Stimulated activated CD8-positive, alpha-beta memory T cell treated with anti-CD3 and anti-CD28 coated beads, Interleukin-4, amount 100 ng/mL, for 48 hours (primary cell): ENCODE measurements at places on chromosomes 1 and 21.

- peak; percentile 47 for DNase-seq
These were observed 137.2 kb downstream of the DHRS3 start for GRCh38 chr1:12480748-12481362.

- no peak for DNase-seq
These were observed 246.1 kb downstream of the FMN2 start for GRCh38 chr1:240337781-240338180.

- DNase-seq = no peak
These were observed 167.7 kb downstream of the SIPA1L2 start for GRCh38 chr1:232462213-232462612.

GRCh38 chr1:200029822-200030152 lies 2.3 kb downstream of the NR5A2 start:
- DNase-seq = no peak

GRCh38 chr1:163305441-163305840 lies 16.3 kb upstream of the NUF2 start:
- DNase-seq = no peak

GRCh38 chr1:217135569-217135915 lies 412.3 kb upstream of the ESRRG start:
- no peak for DNase-seq

DNA sequence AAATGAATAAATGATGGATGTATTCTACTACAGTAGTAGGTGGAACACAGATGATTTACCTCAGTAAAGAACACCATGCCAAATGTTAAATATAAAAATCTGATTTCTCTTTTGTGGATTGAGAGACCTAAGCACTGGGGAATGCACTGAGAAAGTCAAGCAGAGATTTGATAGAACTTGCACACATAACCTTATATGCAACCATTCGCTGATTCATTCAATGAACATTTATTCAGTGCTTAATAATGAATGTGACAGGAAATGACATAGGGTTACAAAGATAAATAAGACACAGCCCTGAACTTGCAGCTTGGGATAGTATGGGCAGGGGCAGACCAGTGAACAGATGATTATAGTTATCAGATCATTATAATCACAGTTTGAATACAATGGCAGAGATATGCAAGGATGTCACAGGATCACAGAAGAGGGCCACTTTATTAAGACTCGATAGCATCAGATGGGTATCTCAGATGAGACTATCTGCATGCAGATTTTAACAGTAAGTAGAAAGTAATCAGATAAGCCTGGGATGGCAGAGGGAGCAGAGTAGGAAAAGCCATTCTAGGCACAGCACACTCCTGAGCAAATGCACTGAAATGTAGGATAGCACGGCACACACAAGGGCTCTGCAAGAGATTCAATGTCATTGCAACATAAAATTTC lies 169.4 kb downstream of the ASTN1 start:
- DNase-seq = no peak

- no peak for DNase-seq
These were observed 21.3 kb upstream of the MNDA start for GRCh38 chr1:158809862-158810261.

- DNase-seq = no peak
These were observed 19.6 kb downstream of the SPSB1 start for GRCh38 chr1:9312168-9312720.

- no peak for DNase-seq
These were observed 870.7 kb downstream of the LRRIQ3 start for GRCh38 chr1:73327180-73327793.

GRCh38 chr1:167579986-167580385 lies 26.4 kb upstream of the CREG1 start:
- no peak for DNase-seq

- DNase-seq = no peak
These were observed 42.1 kb upstream of the LEPR start for GRCh38 chr1:65378247-65378946.

DNA sequence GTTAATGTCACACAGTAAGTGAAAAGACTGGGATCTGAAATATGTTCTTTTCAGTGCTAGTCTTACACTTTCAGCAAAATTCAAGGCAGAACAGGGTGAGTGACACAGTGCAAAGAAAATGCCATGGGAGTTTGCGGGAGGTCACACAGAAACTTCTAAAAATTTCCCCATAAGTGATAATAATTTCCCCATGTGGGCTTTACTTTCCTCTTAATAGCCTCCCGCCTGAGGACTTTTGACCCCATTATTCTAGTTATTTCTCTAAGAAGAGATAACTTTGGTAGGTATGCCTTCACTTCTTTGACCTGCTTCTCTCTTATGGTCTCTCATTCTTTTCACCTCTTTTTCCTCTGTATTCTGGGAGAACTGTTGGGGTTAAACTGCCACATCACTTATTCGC lies 8.1 kb upstream of the DNAH14 start:
- DNase-seq = no peak

- no peak for DNase-seq
These were observed 208.7 kb downstream of the SIPA1L2 start for GRCh38 chr1:232421143-232421796.

DNA sequence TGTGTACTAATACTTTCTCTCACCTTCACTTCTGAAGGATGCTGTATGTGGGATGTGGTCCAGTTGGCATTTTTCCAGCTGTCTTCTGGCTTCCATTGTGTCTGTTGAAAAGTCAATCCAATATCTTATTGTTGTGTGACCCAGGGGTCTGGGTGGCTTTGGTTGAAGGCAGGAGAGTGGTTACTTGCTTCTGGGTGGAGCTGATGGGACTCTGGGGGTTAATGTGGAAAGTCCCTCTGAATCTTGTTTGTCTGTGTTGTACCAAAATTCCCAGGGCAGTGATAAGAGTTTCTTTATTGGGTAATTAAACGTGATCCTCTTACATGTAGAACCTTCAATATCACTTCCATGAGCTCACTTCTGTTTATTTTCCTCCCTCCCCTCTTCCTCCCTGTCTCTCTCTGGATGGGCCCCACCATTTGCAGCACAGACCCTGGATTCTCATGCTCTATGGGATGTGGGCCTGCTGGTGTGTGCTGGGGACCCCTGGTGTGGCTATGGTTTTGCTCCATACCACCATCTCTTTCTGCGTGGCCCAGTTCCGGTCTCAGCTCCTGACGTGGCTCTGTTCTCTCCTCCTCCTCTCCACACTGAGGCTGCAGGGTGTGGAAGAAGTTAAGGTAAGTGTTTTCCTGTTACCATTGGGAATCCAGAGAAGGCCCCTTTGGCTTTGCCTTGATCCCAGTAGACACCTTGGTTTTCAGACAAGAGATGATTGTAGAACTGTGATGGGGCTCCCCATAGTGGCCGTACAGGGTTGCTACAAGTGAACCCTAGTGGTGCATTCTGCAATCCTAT lies 71.5 kb downstream of the HHAT start:
- DNase-seq = peak; percentile 65

DNA sequence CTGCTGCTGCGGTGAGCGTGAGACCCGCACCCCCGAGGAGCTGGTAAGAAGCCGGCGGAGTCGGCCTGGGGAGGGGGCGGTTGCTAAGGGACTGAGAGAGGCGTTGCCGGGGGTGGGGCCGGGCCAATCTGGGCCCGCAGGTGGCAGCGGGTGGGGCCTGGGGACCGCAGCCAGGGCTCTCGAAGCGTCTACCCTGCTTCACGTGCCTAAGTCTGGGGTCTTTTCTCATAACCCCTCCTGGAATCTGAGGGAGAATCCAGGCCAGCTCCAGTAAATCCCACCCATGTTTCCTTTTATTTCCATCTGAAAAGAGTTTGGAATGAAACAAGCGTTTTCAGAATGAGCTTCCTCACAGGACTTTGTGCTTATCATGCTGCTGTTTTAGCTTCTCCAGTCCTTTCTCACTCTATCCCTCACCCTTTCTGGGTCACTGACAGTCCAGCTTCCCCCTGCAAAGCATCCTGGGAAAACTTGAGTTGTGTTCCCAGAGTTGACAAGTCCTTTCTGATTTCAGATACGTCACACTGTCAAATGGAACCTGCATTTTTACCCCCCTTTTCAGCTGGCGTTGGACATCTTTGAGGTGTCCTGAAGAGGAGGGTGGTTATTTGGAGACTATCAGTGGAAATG lies 431 bp downstream of the CLCN6 start:
- DNase-seq = no peak

DNA sequence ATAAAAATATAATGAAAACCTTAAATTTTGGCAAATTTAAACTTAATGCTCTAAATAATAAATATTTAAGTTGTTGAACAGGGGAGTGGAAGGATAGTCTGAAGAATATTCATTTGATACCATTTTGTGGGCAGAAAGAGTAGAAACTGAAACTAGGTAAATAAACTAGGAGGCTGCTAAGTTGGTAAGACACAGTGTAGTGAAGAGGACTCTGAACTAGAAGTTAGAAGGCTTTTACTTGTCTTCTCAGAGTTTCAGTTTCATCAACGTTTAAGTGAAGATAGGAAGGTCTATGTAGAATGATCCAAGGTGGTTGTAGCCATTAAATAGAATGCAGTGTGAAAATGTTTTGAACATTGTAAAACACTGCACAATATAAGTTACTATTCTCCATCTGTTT lies 516.9 kb downstream of the AMY1C start:
- DNase-seq = no peak

DNA sequence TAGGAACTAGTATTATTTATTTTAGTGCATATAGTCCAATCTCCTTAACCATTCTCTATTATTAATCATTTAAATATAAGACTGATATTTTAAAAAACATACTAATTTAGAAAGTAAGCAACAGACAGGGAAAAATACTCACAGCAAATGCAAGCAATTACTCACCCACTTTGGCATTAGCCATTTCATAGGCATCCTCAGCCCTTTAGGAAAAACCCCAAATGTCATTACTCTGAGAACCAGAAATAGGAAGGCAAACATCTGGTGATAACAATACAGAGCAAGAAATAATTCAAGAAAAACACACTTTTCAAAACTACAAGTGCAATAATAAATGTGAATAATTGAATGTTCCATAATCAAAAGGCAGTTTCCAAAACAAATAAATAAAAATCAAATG lies 545.1 kb downstream of the PLPP3 start:
- no peak for DNase-seq

GRCh38 chr1:87968197-87968955 lies 639.7 kb downstream of the LMO4 start:
- DNase-seq = no peak

- DNase-seq = no peak
These were observed 165.2 kb upstream of the SAMSN1 start for GRCh38 chr21:14711287-14711686.

- DNase-seq = no peak
These were observed 55.9 kb upstream of the TSPAN2 start for GRCh38 chr1:115145226-115145625.

DNA sequence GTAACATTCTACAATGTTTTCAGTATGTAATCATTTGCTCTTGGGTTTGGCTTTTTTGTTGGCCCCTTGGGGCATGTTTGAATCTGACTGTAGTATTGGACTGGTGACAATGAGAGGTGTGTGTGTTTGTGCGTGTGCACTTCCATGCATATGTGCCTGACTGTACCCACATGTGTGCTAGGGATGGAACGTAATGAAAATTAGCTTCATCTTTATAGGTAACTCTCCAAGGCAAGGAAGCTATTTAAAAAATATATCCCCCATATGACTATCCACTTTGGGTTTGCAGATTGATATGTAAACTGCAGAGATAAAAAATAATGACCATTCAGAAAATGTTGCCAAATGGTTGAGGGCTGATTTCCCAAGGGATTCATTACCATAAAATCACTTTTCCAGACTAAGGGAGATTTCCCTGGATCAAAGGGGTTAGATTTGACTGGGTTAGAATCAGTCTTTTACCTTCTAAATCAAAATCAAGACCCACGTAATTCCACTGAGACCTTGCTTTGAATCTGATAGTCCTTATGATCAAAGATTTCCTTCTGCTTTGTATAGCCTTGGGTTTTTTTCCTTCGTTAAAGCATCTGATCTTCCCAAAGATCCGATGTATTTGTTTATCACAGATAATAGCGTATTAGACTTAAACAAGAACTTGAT lies 189.7 kb downstream of the CENPF start:
- DNase-seq = no peak

GRCh38 chr1:206890125-206891060 lies 6.8 kb upstream of the IL24 start:
- no peak for DNase-seq

DNA sequence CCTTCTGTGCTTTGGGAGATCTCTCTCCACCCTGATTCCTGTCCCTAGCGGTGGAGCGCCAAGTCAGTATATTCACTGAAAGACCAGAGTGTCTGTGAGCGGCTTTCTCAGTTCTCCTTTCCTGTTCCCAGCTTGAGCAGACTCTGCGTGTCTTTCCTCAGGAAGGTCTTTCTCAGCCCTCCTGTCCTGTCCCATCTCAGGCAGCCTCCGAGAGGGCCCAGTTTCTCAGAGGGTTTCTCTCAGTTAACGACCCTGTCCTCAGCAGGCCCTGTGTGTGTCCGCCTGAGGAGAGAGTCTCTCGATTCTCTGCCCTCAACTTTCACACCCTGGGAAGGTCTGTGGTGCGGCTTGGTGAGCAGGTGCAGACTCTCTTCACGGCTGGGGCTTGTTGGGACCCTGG lies 34.0 kb upstream of the CHIT1 start:
- DNase-seq = no peak

GRCh38 chr1:214463596-214463995 lies 87.8 kb downstream of the PTPN14 start:
- no peak for DNase-seq

DNA sequence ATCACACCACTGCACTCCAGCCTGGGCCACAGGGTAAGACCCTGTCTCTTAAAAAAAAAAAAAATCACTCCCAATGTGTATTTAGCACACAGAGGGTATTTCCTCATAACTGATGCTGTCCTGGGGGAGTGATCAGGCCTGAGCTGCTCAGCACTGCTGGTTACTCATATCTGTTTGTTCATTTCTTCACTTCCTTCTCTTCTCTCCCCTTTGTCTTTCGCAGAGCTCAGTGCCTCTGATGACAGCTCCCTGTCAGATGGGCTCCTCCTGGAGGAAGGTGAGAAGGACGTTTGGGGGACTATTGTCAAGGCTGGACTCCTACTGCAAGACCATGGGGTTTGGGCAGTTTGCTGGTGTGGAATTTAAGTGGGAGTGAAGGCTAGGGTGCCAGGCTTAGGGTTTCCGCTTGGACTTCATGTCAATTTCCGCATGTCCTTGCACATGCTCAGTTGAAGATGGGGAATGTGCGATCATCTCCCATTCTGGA lies 13.0 kb downstream of the INAVA start:
- DNase-seq = no peak

DNA sequence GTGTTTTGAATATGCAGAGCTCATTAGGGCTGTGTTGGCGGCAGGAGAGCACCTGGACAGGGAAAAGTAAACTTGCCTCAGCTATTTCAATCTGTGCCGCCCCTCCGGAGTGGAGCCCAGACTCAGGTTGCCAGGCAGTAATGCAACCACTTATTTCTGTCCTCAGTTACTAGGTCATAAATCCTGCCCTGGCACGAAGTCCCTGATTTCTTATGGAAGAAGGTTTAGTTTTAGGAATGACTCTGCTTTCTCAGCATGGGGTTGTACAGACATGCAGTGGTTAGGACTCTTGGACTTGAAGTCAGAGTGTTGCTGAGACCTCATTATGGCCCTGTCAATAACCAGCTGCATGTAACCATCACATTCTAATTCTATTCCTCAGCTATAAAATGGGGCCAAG lies 98.3 kb upstream of the FGGY start:
- no peak for DNase-seq

DNA sequence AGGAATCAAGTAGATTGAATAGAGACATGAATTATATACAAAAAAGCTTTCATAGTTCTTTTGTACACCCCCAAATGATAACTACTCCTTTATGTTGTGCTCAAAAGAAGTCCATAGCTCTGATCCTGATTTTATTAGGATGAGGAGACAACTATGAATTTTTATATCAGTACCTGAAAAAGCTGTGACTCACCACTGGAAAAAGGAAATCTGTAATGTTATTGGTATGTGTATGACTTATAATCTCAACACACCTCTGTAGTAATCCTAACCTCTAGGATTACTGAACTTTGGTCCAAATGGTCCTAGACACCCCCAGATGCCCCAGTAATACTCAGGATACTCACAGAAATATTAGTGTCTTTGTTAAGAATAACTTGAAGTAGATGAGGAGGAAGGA lies 10.2 kb downstream of the PRKAB2 start:
- no peak for DNase-seq
